ENCODE measurements at places on chromosomes 1 and 21. TPM values are rescaled to one million over a fixed set of nuclear protein-coding genes. Genes with fewer than 3 reads are reported as not detected.

S100A12 gene
- total RNA-seq, result not detected

TMEM269 gene
- under 0.01 TPM for total RNA-seq

SH3BGR gene
- total RNA-seq, result 1.3 TPM

CRP gene
- total RNA-seq, result not detected

GBP6 gene
- not detected for total RNA-seq

NMNAT2 gene
- total RNA-seq, result 0.89 TPM
